HEK293T (cell line): ENCODE measurements at places on chromosomes 2 and 18.

DNA sequence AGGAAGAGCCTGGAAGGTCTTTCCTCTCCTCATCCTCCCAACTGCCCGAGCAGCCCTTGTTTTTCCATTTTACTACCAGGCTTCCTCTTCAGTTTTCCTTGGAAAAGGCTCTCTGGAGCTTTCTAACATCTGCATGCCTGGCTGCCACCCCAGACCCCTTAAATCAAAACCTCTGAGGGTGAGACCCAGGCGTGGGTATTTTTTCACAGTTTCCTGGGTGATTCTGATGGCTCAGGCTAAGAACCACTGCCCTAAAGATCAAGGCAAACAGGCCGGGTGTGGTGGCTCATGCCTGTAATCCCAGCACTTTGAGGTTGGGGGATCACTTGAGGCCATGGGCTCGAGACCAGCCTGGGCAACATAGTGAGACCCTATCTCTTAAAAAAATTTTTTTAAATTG, 35.4 kb downstream of the EMILIN2 start:
- no peak for DNase-seq

GRCh38 chr2:21037671-21038108, 6.2 kb downstream of the APOB start:
- no peak for DNase-seq

DNA sequence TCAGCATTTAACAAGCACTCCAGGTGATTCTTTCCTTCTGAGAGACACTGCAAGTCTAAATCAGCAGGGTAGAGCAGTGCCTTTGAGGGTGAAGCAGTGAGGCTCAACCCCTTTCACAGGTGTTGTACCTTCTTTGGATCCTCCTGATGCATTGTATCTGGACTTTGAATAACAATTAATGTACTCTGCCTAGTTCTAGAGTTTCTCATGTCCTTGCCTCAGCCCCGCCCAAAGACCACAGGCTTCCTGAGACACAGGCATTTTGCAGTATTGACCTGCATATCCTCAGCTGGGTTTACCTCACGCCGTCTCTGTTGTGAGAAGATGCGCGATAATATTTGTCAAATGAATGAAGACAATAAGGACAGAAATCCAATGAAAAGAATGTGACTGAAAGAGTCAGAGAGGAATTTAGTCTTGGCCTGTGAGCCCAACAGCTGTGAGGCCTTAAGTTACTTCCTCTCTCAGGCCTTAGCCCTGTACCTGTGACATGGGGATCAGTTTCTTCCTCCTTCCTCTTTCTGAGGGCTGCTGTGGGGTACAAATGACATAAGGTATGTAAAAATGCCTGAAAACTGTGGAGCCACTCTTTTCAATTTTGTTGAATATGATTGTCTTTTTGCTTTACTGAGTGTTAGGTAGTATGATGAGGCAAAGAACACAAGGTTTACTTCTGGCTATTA, 43.7 kb downstream of the WIPF1 start:
- DNase-seq = no peak

- no peak for DNase-seq
These were observed 172.1 kb upstream of the ITGA4 start for GRCh38 chr2:181285116-181285515.

GRCh38 chr2:231300020-231300721, 95.3 kb upstream of the B3GNT7 start:
- DNase-seq = no peak

GRCh38 chr18:23918395-23919032, 96.0 kb upstream of the TTC39C start:
- peak; percentile 79 for DNase-seq

- peak; percentile 65 for DNase-seq
These were observed 253.4 kb downstream of the ETAA1 start for GRCh38 chr2:67650291-67651133.

GRCh38 chr2:189613077-189613636, 32.6 kb upstream of the SLC40A1 start:
- DNase-seq = peak; percentile 32

GRCh38 chr2:196502386-196502785, 137.1 kb upstream of the CCDC150 start:
- DNase-seq = no peak

- no peak for DNase-seq
These were observed 81.6 kb upstream of the ALPP start for GRCh38 chr2:232296776-232297525.
